ENCODE measurements at places on chromosomes 3 and 15.

GRCh38 chr3:81242871-81243270 is 518.6 kb downstream of the GBE1 start:
- DNase-seq, result no peak

GRCh38 chr3:126159476-126159875 is 20.9 kb downstream of the ALDH1L1 start:
- no peak for DNase-seq

DNA sequence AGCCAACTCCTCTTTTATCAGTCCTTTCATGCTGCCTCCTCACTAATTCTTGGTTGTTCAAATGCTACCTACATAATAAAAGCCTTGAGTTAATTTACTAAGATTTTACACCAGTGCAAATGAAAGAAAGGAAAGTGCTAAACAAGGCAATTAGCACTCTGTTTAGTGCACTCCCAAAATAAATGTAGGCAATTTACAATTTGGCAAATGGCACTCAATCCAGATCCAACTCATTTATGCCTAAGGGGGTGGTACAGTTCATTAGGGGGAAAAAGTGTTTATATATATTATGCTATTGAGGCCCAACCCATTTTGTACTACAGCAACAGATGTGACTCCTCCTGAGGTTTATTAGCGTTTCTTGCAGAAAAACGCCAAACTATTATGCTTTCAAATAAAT is 370.1 kb downstream of the NR2F2 start:
- DNase-seq, result no peak

DNA sequence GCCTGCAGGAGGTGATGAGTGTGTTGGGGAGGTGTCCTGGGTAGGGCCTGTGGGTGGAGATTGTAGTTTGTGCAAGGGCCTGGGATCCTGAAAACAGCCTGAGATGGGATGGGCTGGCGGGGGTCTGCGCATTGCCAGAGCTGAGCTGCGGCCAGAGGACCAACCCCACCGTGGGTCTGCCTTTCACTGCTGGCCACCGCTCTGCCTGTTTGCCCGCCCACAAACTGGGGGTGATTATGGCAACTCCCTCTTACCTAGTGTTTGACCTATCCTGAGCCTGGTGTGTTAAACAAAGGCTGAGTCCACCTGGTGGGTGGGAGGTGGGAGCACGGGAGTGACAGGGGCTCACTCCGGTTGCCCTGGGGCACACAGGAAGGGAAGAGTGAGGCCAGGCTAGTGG is 9.8 kb downstream of the ABTB1 start:
- no peak for DNase-seq

GRCh38 chr3:52366527-52366926 is 50.4 kb downstream of the DNAH1 start:
- no peak for DNase-seq

GRCh38 chr15:38577424-38577987 is 12.9 kb upstream of the RASGRP1 start:
- no peak for DNase-seq

DNA sequence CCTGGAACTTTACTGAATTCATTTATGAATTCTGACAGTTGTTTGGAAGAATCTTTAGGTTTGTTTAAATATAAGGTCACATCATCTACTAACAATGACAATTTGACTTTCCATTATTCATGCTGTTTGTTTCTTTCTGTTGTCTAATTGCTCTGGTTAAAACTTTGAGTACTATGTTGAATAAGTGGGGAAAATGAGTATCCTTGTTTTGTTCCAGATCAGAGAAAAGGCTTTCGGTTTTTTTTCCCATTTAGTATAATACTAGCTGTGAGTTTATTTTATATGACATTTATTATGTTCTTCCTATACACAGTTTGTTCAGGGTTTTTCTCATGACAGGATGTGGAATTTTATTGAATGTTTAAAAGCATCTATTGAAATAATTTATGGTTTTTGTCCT is 11.3 kb upstream of the TUBGCP5 start:
- no peak for DNase-seq

- DNase-seq, result no peak
These were observed 3.0 kb upstream of the NGRN start for GRCh38 chr15:90262426-90262825.

GRCh38 chr3:150291515-150291914 is 116.6 kb upstream of the TSC22D2 start:
- DNase-seq, result no peak

DNA sequence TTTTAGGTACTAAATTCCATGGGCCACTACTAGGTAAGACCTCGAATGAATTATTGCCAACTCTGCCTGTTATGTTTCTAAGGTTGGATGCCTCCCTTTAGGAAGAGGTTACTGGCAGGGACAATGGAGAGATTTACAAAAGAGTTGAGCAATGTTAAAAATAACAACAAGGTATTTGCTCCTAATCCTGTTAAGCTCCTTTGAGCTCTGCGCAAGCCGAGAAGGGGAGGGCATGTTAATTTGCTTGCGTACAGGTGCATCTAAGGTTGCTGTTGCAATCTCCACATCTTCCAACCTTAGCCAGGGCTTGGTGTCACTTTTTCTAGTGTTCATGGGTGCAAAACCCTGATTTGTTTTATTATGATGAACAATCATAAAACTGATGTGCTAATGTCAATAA is 161.5 kb upstream of the TPM1 start:
- DNase-seq, result no peak

All from COR-L47 (cell line).